Right atrium auricular region (tissue), 2 donors: ENCODE measurements at places on chromosomes 6 and 20. TPM values are rescaled to one million over a fixed set of nuclear protein-coding genes. Genes with fewer than 3 reads are reported as not detected.
A peak's percentile ranks its signal among the peaks of the same experiment; 100 is the strongest.

- H3K27ac ChIP-seq: no peak overlapping the region
- H3K4me1 ChIP-seq: no peaks in the 10 kb centered on the region
- DNase-seq: no peak
- no peaks in the 10 kb centered on the region for H3K36me3 ChIP-seq
Observed at GRCh38 chr6:21531393-21531792, 62.2 kb upstream of the SOX4 start.

DNA sequence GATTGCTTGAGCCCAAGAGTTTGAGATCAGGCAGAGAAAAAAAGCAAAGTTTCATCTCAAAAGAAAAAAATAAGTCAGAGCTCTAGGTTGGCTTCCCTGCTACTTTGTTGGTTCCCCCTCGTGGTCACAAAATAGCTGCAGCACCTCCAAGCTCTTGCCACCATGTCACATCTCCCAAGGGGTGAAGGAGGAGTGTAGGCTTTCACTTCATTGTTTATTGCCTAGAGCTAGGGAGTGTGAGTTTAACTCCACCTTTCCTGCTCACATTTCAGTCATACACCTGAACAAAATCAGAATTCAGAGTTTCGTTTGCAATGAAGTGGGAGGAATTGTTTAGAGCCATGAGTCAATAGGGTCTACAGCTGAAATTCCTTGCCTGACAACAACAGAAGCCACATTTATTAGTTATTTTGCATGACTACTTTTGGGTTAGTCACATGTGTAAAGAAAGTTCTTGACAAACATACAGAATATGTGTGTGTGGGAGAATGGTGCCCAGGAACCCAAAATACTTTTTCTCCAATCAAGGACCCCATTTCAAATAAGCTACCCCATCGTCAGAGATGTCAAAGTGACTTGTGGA is 56.2 kb upstream of the UFL1 start:
- no peaks in the 10 kb centered on the region for H3K27me3 ChIP-seq
- H3K36me3 ChIP-seq: no peaks in the 10 kb centered on the region
- H3K4me3 ChIP-seq: no peak overlapping the region
- no peak for DNase-seq
- H3K27ac ChIP-seq: no peak overlapping the region

DNA sequence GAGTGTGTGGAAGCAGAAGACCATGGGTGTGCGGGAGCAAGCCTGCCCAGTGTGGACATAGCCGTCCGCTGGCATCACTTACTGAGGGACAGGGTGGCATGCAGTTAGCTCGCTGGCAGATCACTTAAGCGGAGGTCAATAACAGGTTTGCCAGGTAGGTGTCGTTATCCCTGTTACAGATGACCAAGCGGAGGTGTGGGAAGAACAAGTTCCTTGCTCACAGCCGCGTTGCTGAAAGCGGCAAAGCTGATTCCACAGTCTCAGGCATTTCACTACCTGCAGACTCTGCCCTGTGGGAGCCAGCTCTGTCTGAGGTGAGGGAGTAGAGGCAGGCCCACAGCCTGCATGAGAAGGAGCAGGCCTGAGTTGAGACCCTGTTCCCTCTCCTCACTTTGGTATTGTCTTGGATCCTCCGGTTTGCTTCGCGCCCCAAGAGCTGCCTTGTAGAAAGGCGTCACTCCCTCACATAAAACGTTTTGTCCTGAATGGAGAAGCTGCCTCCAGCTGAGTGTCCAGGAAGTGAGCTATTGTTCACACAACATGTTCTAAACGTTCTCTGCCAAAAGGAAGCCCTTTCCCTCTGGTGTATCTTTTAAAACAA is 96.9 kb downstream of the TCP11 start:
- H3K36me3 ChIP-seq: peaks cover 10% of the 10 kb centered on the region
- no peak overlapping the region for H3K4me3 ChIP-seq
- no peak for DNase-seq
- H3K27me3 ChIP-seq: no peaks in the 10 kb centered on the region
- H3K4me1 ChIP-seq: no peaks in the 10 kb centered on the region

DNA sequence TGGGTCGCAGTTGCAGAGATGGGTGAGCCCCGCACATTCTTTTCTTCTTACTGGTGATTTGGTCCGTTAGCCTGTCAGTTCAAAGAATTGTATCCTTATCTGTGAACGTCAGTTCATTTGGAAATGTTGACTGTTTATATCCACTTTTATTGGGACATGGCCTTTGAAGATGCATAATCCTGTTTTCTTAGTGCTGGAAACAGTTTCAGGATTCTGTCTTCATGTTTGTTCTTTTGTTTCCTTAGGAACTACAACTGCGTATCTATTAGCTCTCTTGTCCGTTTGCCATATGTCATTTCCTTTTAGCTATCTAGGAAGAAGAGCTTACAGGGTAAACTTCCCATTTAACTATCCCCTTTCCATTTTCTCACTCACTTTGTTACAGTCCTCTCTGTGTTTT is 35.0 kb upstream of the TULP1 start:
- H3K4me3 ChIP-seq: no peak overlapping the region
- no peaks in the 10 kb centered on the region for H3K36me3 ChIP-seq
- no peaks in the 10 kb centered on the region for H3K4me1 ChIP-seq
- no peak for DNase-seq

The SIRPB2 gene
- total RNA-seq: 4.4 TPM

GRCh38 chr20:46599227-46599987 is 49.0 kb upstream of the OCSTAMP start:
- no peak overlapping the region for H3K27ac ChIP-seq
- no peak overlapping the region for H3K4me3 ChIP-seq
- no peaks in the 10 kb centered on the region for H3K36me3 ChIP-seq
- DNase-seq: no peak

- no peak overlapping the region for H3K27ac ChIP-seq
- no peaks in the 10 kb centered on the region for H3K4me1 ChIP-seq
- DNase-seq: no peak
- H3K4me3 ChIP-seq: no peak overlapping the region
- H3K27me3 ChIP-seq: no peaks in the 10 kb centered on the region
Observed at GRCh38 chr20:58970146-58970545, 10.9 kb upstream of the NELFCD start.

GRCh38 chr6:142764311-142764710 is 180.7 kb downstream of the HIVEP2 start:
- no peaks in the 10 kb centered on the region for H3K27me3 ChIP-seq
- H3K27ac ChIP-seq: no peak overlapping the region
- no peak for DNase-seq
- no peak overlapping the region for H3K4me3 ChIP-seq
- peaks cover 35% of the 10 kb centered on the region for H3K36me3 ChIP-seq

DNA sequence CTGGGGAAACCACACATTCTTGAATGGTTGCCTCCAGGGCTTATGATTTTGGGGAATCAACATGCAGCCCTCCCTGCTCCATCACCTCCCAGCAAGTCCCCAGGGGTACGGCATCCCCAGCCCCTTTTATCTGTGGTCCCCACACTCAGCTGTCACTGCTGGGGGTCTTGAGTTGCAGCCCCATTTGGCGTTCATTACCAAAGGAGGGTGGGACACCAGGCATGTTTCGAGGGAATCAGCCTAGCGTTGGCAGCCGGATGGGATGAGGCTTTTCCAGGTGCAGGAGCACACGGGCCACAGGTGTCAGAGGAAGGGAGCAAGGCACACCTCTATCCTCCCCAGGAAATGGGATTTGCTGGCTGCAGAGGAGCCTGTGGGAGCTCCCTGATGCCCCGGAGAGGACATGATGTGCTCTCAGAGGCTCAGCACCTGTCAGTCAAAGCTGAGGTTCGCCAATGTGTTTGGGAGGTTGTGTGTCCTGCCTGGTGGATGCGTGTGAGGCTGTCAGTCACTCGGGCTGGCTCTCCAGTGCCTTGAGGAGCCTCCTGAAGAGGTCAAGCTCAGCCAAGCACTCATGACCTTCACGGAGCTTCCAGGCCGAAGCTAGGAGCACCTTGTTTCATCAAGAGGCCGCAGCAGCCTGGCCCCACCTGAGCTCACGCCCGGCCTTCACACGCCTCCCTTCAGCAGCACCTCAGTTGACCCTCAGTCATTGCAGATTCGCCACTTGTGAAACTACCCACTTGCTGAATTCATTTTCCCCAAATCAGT is 95.0 kb downstream of the ERMARD start:
- no peak overlapping the region for H3K27ac ChIP-seq
- H3K27me3 ChIP-seq: no peaks in the 10 kb centered on the region
- H3K4me3 ChIP-seq: no peak overlapping the region
- H3K36me3 ChIP-seq: no peaks in the 10 kb centered on the region
- H3K4me1 ChIP-seq: no peaks in the 10 kb centered on the region
- no peak for DNase-seq

The STK35 gene
- 15.0 TPM for total RNA-seq

The ACOT13 gene
- 12.0 TPM for total RNA-seq

GRCh38 chr6:136487759-136488425 is 62.3 kb downstream of the MAP7 start:
- H3K36me3 ChIP-seq: no peaks in the 10 kb centered on the region
- H3K27ac ChIP-seq: no peak overlapping the region
- no peak for DNase-seq
- H3K4me1 ChIP-seq: no peaks in the 10 kb centered on the region

DNA sequence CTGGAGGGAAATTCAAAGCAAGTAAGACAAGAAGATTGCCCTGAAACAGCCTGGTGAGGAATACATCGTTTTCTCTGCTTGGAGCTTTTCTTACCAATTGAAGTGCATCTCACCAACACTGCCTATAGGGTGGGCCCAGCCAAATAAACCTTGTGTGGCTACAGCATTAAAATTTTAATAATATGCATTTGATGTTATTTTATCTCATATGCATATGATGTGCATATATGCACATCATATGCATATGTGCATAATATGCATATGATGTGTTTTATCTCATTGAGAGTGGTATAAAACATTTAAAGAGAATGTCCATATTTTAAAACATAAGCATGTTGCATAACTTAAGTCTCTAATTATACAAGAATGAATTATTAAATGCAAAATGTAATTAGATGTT is 328.6 kb upstream of the ARID1B start:
- DNase-seq: no peak
- no peaks in the 10 kb centered on the region for H3K36me3 ChIP-seq
- no peaks in the 10 kb centered on the region for H3K27me3 ChIP-seq
- no peak overlapping the region for H3K27ac ChIP-seq
- no peaks in the 10 kb centered on the region for H3K4me1 ChIP-seq

GRCh38 chr6:40743690-40744446 is 156.7 kb upstream of the LRFN2 start:
- DNase-seq: no peak
- no peaks in the 10 kb centered on the region for H3K36me3 ChIP-seq
- H3K4me3 ChIP-seq: no peak overlapping the region
- H3K27ac ChIP-seq: no peak overlapping the region

GRCh38 chr20:25355011-25355595 is 35.5 kb downstream of the ABHD12 start:
- no peaks in the 10 kb centered on the region for H3K4me1 ChIP-seq
- DNase-seq: no peak
- H3K27ac ChIP-seq: no peak overlapping the region
- H3K4me3 ChIP-seq: no peak overlapping the region
- no peaks in the 10 kb centered on the region for H3K27me3 ChIP-seq
- no peaks in the 10 kb centered on the region for H3K36me3 ChIP-seq

DNA sequence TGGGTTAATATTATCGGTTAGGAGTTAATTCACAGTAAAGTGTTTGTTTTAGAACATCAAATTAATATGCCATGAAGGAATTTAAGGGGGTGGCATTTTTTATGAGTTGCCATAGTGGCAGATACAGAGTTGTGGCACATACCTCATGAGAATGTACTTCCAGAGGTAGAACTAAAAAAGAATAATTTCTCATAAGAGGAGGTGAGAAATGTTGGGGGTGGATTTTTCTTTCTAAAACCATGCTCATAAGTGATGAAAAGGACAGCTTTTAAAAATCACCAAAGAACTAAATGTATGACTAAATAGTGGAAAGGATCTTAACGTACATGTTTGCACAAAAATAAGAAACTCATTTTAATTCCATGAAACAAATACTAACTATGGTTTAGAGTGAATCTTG is 58.7 kb downstream of the SHLD1 start:
- no peaks in the 10 kb centered on the region for H3K36me3 ChIP-seq
- H3K27me3 ChIP-seq: no peaks in the 10 kb centered on the region
- H3K4me3 ChIP-seq: no peak overlapping the region
- no peak overlapping the region for H3K27ac ChIP-seq
- peaks cover 14% of the 10 kb centered on the region for H3K4me1 ChIP-seq

The SNRNP48 gene
- 9.3 TPM for total RNA-seq

DNA sequence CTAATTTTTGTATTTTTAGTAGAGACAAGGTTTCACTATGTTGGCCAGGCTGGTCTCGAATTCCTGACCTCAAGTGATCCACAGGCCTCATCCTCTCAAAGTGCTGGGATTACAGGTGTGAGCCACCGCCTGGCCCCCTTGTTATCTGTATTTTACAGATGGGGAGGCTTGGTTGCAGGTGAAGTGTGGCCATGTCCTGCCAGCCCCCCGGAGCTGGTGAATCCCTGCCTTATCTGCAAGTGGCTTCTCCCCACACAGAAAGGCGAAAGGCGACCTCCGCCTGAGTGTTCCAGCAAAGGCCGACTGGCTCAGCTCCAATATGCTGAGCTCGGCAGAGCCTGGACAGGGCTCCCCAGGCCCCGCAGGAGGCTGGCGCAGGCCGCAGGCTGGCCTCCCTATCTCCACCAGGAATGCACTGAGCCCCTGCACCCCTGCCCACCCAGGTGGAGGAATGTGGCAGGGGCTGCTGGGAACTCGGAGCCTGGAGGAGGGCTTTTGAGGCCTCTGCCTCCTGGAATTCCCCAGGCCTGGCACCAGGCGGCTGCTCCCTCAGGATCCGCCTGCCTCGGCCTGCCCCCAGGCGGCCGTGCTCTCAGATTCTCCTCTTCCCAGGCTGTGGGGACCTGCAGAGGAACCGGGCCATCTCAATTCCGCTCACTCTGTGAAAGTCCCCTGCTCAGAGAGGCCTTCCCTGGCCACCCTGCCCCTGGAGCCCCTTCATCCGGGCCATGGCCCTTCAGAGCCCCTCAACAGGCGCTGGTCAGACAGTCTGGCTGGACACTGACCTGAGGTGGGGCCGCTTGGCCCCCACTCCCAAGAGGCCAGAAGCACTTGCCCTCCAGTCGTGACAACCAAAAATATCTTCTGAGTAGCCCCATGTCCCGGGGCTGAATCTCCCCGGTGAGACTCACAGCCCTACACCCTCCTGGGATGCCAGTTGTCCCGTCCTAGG is 9.3 kb upstream of the LAMA5 start:
- H3K4me1 ChIP-seq: no peaks in the 10 kb centered on the region
- H3K27me3 ChIP-seq: no peaks in the 10 kb centered on the region
- peak overlapping the region; percentile 78 for H3K27ac ChIP-seq
- H3K4me3 ChIP-seq: no peak overlapping the region

GRCh38 chr20:22921595-22922421 is 113.3 kb upstream of the SSTR4 start:
- no peak overlapping the region for H3K4me3 ChIP-seq
- no peak for DNase-seq
- no peaks in the 10 kb centered on the region for H3K4me1 ChIP-seq
- H3K27ac ChIP-seq: no peak overlapping the region
- no peaks in the 10 kb centered on the region for H3K36me3 ChIP-seq
- H3K27me3 ChIP-seq: no peaks in the 10 kb centered on the region

- H3K27me3 ChIP-seq: no peaks in the 10 kb centered on the region
- no peaks in the 10 kb centered on the region for H3K36me3 ChIP-seq
- no peak overlapping the region for H3K27ac ChIP-seq
- no peak for DNase-seq
Observed at GRCh38 chr6:14085176-14085787, 32.3 kb upstream of the CD83 start.

- DNase-seq: no peak
- H3K36me3 ChIP-seq: no peaks in the 10 kb centered on the region
- no peaks in the 10 kb centered on the region for H3K27me3 ChIP-seq
- H3K4me3 ChIP-seq: no peak overlapping the region
Observed at GRCh38 chr6:40054186-40054585, 119.9 kb upstream of the MOCS1 start.

GRCh38 chr20:60073086-60073485 is 114.9 kb downstream of the CDH26 start:
- H3K27ac ChIP-seq: no peak overlapping the region
- no peak overlapping the region for H3K4me3 ChIP-seq
- peaks cover under 1% of the 10 kb centered on the region for H3K4me1 ChIP-seq
- no peaks in the 10 kb centered on the region for H3K27me3 ChIP-seq
